ENCODE measurements at places on chromosomes 1 and 21.

DNA sequence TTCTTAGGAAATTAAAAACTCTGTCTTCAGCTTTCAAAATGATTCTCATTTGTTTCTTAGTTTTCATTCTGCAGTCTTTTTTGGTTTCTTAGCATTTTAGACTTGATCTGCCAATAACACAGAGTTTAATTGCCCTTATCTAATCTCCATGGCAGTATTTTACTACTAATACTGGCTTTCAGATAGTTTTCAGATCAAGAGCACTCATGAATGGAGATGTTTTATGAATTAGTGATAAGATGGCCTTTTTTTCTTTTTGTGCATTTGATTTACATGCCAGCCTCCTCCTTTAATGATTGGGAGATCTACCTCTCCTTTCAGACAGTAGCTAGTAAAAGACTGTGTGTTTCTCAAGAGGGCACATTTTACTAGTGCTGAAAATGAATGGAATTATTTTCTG, 5.6 kb downstream of the MIA3 start:
- no peak for DNase-seq

DNA sequence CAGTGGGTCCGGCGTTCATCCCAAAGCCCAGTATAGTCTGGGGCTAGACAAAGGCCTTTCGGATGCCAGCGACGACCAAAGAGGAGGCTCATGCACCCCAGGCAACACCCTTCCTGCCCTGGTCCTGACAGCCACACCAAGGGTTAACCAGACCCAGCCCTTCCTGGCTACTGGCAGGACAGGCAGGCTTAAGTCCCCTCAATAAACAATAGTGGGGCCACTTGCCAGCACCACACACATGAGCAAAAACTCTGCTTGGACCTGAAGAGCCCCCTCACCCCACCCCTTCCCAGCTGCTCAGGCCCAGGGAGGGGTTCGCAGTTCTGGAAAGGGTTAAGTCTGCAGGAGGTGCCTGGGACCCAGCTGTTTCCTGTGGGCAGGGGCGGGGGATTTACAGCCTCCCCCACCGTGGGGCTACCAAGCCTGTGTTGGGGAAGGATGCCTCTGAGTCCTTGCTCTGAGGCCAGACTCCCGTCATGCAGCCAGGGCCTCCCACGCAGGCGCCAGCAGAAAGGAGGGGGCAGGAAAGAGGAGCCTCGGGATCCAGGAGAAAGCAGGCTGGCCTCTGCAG, 18.2 kb downstream of the PHLDA3 start:
- DNase-seq, result no peak

DNA sequence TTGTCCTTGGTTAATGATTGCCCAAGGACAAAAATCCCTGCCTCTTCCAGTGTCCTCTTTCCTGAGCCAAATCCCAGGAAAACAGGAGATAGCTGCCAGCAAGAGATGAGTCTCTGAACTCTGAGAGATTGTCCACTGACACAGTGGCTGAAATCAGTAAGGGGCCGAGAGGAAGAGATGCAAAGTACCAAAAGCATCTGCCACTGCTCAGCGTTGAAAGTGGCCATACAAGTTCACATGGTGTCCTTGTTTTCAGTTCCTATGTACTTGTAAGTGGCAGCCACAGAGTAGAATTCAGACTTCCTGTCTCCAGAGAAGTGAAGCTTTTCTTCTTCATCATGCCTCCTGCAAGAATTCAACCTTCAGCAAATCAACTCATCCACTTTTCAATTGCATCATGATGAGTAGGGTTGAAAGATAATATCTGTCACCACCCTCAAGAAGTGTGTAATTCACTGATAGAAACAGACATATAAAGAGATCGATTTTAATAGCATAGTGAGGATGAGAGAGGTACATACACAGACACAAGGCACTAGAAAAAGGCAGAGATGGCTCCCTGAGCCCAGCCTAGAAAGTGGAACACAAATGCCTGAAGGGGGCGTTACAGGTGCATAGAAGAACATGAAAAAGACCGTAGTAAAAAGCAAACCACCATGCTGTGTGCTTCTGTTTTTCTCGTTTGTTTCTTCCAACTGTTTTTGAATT, 185.8 kb downstream of the MRPL39 start:
- no peak for DNase-seq

DNA sequence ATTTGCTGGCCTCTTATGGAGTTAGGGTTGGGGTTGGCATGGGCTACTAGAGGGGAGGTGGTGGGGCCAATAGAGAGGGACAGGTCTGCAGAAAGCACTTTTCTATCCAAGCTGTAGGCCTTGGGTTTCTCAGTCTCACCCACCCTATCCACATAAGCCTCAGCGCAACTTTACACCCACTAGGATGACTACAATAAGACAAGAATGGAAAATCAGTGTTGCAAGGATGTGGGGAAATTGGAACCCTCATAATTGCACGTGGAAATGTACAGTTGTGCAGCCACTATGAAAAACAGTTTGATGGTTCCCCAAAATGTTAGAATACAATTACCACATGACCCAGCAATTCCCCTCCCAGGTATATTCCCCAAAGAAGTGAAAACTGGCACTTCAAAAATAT, 14.0 kb upstream of the GSTM4 start:
- no peak for DNase-seq

- DNase-seq, result no peak
Measured at GRCh38 chr1:108719656-108720435, 7.1 kb downstream of the FNDC7 start.
